ENCODE measurements at places on chromosomes 2 and 18.
A peak's percentile ranks its signal among the peaks of the same experiment; 100 is the strongest.

DNA sequence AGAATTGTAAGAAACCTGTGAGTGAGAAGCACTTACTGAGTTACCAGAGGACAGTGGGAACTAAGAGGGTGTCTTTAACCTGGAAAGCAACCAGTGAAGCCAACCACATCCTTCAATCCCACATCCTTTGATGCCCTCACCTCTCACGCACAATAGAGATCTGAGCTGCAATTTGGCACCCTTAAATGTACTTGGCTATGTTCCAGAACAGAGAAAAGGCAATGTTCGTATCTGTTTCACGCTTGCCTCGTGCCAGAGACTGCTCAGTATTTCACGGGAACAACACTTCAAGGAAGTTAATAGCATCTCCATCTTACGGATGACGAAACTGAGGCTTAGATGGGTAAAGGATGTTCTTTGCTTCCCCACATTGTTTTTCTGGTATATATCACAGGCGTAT, 167.4 kb downstream of the DPP10 start:
- DNase-seq, result no peak

GRCh38 chr2:149080971-149081370, 42.5 kb downstream of the LYPD6B start:
- peak; percentile 76 for DNase-seq

DNA sequence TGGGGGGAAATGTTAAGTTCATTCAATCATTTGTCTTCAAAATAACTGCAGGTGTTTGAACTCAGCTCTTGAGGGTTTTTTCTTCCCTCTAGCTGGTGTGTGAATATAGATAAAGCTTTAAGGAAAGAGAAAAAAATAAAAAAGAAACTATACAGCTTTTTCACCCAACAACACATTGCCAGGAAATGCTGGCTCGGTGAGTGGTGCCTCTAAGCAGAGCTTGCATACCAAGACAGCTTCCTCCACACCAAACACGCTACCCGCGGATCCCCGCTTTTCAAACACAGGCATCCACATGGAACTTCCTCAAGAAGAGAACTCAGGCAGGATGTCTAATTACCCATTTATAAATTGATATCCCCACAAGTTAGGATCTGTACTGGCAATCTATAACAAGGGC, 69.8 kb upstream of the TANK start:
- DNase-seq, result no peak

- no peak for DNase-seq
These were observed 49.9 kb downstream of the MRPL35 start for GRCh38 chr2:86249176-86249575.

Data from LNCaP clone FGC (cell line).